ENCODE measurements at places on chromosomes 2 and 18.
A peak's percentile ranks its signal among the peaks of the same experiment; 100 is the strongest.

DNA sequence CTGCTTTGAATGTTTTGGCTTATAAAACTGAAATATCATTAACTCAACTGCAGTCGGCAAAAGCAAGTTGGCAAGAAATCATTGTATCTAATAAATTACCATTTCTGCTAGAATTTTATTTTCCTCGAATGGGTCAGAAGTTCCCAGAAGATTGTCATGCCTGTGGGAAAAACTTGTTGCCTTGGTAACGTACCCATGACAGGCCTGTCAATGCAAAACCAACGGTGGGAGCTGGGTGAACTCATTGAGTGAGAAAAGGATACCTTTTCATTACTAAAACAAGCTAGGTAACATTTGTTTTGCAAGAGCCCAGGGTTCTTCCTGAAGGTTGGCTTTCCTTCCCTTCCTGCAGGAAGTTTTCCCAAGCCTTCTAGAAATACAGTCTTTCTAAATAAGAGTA, 9.5 kb downstream of the PLB1 start:
- DNase-seq, result no peak

- DNase-seq, result no peak
Observed at GRCh38 chr2:85431570-85432205, 13.2 kb downstream of the SH2D6 start.

DNA sequence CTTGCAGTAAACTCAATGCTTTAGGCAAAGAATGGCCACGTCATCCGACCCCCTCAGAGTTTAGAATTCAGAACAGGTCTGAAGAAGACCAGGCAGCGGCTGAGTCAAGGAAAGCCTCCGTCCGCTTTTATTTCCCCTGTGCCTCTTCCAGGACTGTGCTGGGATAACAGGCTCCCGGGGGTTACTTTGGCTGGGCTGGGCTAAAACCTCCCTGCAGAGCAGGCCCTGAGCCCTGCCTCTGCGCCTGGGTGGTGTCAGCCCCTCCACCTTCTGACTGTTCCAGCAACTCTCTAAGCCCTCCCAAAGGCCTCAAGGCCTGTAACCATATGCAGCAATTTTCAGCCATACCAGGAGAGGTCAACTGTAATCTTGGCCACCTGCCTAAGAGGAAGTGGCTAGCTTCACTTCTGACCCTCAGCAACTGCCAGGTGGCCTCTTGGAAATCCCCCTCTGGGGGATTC, 166.5 kb downstream of the RPIA start:
- DNase-seq, result no peak

GRCh38 chr18:69935319-69936190, 12.1 kb downstream of the CD226 start:
- DNase-seq, result peak; percentile 75

DNA sequence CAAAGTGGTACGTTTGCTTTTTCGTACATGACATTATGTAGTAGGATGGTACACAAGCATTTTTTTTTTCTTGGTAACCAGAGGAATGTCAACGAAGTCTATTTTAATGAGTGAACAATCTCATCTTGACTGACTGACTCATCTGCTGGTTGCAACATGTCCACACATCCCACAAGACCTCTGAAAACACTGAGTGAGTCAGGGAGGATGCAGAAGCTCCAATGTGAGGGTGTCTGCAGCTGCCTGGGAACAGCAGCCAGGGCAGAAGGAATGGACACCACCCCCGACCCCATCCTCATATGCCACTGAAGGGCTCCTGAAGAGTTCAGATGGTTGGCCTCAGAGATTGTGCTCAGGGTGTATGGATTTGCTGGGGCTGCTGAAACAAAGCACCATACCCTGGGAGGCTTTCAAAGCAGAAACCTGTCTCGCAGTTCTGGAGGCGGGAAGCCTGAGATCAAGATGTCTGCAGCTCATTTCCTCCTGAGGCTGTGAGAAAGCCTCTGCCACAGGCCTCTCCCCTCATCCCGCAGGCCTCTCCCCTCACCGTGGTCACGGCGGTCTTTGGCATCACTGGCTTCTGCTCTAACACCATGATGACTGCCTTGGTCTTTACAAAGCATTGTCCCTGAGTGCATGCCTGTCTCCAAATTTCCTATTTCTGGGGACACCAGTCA, 124.6 kb downstream of the LRATD1 start:
- no peak for DNase-seq

GRCh38 chr2:42369532-42370229, 8.7 kb upstream of the COX7A2L start:
- no peak for DNase-seq

DNA sequence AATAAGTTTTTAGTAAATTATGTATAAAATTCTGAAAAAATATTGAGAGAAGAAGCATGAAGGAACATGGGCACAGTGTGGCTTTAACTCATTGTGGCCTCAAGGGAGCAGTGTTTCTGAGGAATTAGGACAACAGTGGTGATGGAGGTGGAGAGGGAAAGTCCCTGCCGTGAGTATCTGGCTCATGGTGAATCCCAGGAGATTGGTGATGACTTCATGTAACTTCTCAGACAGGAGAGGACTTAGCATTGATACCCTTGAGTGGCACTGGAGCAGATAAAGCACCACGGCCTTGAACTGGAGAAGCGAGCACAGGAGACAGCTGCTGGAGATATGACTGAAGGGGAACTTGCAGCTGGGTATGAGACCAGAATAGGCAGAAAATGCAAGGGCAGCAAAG, 35.0 kb upstream of the LRP1B start:
- no peak for DNase-seq

- no peak for DNase-seq
Observed at GRCh38 chr2:59237311-59237710, 996.2 kb upstream of the FANCL start.

GRCh38 chr2:141933226-141933625, 197.6 kb downstream of the LRP1B start:
- DNase-seq, result no peak

DNA sequence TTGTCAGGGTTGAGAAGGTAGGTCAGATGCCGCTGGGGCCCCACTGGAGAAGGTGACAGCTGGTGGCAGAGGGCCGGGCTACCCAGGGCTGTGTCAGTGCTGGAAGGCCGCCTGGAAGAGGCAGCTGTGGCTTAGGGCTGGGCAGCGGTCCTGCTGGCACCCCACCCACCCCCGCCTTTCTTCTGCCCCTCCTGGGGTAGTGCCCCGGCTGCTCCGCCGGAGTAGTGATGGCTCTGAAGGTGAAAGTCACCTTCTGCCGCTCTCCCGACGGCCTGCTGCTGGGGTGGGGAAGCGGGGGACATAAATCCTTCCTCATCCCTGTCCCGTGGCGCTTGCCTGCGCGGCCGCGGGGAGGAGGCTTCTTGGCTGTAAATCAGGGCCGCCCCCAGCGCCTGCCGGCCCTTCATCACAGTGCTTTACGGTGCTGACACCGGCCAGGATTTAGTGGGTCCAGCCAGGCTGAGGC, 332.2 kb downstream of the DYSF start:
- no peak for DNase-seq

- no peak for DNase-seq
Observed at GRCh38 chr2:67938053-67938452, 124.8 kb downstream of the C1D start.

Data from stimulated activated CD4-positive, alpha-beta T cell treated with anti-CD3 and anti-CD28 coated beads, Interleukin-4, amount 100 ng/mL, for 1 hour (primary cell).